Activated naive CD4-positive, alpha-beta T cell treated with Interleukin-2 at 50 U/mL for 16 hours (primary cell): ENCODE measurements at places on chromosomes 1 and 21.

- no peak for DNase-seq
Measured at GRCh38 chr21:33308586-33309490, 15.9 kb upstream of the IFNAR1 start.

DNA sequence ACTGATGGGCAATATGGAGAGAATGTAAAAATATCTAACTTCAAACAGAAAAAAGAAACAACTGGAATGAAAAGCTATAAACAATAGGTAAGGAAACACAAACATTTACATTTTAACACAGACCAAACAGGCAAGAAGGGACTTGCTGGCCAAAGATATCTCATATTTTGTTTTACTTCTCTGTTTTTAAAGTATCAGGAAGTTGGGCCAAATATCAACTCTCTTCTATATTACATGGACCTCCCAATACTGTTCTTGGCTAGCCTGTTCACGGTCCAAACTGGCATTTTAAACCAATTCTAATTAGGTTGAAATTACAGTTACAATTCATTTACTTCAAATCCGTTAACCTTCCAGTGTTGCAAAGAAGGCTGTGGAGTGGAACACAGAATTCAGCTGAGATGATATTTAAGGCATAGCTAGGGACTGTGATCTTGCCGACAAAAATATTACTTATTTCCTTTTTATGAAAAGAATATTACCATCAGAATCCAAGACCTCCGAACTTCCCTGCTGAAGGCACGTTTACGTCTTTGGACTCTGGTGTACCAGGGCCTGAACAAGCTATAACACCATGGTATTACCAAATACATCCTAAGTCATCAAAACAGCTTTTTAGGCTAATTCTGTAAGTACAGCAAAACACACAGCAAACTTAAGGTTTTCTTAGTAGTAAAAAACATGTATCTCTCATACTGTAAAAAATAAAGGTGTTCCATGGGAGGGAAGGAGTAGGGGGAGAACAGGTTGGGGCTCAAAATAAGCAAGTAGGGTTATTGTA lies 165.4 kb downstream of the RUNX1 start:
- no peak for DNase-seq

DNA sequence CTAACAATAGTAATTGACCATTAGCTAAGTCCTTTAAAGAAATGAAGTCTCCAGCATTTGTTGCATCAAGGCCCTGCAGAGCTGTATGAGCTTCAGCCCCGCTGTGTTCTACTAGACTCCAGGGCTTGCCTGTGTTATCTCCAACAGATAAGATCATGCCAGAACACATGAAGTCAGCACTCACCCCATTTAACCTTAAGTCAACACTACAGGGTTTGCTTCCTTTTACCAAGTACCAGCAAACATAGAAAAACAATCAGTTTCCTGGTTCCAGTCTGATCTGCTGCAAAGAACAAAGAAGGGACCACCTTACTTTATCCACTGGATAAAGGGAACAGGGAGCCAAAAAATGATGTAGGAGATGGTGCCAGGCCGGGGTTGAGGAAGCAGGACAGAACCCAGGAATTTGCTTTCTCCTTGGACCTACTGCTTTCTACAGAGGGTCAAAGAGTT lies 41.3 kb upstream of the ENAH start:
- no peak for DNase-seq

DNA sequence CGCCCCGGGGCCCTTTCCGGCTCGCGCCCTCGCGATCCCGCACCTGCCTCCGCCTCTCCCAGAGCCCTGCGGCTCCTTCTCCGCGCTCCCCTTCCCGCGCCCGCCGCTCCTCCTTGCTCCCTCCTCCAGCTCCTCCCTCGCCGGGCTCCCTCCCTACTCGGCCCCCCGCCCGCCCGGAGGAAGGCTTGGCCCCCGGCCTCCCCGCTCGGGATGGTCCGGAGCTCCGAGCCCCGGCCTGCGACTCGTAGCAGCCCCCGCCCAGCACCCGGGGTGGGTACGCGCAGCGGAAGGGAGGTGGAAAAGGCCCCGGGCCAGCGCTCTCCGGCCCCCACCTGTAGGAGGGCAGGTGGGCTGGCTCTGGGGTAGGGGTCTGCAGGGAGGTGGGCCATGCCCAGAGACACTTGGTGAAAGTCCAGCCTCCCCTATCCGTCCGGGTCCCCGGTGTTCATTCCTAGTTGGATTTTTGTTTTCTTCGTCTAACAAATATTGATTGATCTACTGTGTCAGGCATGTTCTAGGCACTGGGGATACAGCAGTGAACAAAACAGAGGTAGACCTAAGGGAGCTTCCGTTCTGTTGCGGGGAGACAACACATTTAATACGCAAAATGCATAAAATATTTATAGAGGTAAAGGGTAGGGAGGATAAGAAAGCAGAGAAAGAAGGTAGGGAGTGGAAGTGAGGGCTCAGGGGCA lies at the start of gene HTR1D:
Gene HTR1D (minus strand): TSS at position 82 of the 695 bp plus-strand sequence. CDS start 23,283 bp downstream, outside the sequence.
- DNase-seq, result no peak

DNA sequence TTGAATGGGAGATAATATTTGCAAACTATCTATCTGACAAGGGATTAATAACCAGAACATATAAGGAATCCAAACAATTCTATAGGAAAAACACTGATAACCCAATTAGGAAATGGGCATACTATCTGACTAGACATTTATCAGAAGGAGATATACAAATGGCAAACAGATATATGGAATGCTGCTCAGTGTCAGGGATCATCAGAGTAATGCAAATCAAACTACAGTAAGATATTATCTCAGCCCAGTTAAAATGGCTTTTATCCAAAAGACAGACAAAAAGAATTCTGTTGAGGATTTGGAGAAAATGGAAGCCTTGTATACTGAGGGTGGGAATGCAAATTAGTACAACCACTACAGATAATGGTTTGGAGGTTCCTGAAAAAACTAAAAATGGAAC lies 758.0 kb upstream of the B3GALT2 start:
- no peak for DNase-seq

DNA sequence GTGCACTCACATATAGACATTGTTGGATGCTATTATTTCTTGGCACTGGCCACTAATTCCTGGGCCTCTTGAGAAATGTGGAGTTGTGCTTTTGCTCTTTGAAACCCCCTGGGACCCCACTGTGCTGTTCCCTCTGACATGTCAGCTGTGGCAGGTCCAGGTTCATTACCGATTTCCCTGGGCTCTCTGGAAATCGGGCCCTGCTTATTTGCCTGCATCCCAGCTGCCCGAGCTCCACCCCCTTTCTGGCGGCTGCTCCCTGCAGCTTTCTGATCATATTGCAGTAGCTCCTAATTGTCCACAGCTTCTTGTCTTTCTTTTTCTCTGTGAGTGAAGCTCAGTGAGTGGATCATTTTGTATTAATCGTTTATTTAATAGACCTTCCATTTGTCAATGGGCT lies 183.7 kb upstream of the FAM78B start:
- DNase-seq, result no peak

DNA sequence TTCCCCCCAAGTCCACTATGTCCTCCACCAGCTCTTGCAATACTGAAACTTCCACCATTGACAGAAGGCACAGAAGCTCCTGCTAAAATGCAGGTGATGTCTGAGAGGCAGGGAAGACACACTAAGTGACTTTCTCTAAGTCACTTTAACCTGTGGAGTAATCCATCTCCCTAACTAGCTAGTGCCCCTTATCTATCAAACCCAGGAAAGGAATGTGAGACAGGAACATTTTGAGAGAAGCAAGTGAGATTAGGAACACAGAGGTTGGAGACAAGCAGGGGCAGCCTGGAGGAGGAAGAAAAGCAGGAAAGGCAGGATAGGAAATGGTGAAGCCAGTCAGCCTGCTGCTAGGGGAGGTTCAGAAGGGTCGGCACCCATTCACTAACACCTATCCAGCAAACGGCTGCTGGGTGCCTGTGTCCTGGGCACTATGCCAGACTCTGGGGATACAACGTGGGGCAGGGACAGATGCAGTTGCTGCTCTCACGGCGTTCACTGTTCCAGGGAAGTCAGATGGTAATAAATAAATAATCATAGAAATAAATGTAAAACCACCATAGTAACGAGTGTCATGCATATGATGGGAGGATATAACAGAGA lies 7.0 kb downstream of the GPA33 start:
- DNase-seq, result no peak

GRCh38 chr1:6419804-6420453 lies at the start of gene HES2:
Gene HES2 (minus strand): TSS chr1:6419919. CDS start chr1:6419820, 99 bp downstream.
- peak; percentile 21 for DNase-seq

- no peak for DNase-seq
Measured at GRCh38 chr1:75969550-75969949, 37.3 kb upstream of the ASB17 start.

- DNase-seq, result peak; percentile 6
Measured at GRCh38 chr1:152392909-152393308, 21.2 kb downstream of the CRNN start.

GRCh38 chr21:15422783-15423182 lies 307.0 kb upstream of the USP25 start:
- no peak for DNase-seq

DNA sequence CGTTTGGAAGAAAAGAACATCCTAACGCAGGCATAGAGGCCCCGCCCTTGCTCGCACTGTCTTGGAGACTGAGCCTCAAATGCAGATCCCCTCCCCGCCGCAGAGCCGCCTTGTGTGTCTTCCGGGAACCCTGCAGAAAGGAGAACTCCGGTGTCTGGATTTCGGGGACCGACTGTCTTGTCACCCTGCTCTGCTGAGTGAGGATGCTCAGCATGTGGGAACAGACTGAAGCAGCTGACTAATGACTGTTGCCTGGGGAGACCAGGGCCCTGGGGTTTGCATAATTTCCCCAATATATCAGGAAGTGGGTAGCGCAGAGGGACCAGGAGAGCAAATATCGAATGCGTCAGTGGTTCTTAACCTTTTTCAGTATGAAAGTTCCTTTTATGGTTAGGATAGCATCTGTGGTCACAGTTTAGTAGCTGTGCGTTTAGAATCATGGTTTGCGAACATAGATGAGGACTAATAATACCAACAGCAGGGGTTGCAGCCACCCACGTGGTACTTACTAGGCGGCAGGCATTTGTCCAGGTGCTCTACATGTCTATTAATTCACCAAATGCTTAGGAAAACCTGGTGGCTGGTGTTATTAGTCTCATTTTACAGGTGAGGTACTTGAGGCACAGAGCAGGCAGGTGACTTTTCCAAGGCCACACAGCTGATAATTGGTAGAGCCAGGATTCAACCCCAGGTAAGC lies 14.3 kb downstream of the GPR137B start:
- peak; percentile 47 for DNase-seq

DNA sequence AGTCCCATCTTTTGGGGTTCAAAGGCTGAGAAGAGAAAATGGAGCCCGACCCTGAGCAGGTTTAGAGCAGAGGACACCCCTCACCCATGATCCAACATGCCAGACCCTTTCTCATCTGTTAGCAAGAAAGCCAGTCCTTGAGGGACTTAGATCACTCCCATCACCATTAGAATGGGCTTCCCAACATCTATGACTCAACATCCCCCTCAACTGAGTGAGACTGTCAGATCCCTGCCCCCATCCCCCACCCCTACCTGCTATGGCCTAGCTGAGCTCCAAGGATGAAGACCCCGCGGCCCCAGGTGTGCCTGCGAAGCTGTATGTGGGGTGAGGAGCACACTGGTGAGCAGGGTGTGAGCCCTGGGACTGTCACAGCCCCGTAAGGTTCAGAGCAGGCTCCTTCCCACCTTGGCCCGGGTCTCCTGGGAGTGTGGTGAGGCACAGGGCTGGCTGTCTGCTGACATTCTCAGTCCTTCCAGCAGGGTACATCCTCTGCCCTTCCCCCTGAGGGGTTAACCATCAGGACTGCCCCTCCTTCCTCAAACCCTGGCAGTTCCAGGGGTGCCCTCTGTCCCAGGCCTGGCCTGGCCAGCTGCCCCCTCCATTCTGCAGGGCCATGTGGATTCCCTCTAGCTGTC lies 21.4 kb upstream of the BLACAT1 start:
- no peak for DNase-seq

- DNase-seq, result no peak
Measured at GRCh38 chr1:79847700-79848099, 841.2 kb upstream of the ADGRL4 start.

DNA sequence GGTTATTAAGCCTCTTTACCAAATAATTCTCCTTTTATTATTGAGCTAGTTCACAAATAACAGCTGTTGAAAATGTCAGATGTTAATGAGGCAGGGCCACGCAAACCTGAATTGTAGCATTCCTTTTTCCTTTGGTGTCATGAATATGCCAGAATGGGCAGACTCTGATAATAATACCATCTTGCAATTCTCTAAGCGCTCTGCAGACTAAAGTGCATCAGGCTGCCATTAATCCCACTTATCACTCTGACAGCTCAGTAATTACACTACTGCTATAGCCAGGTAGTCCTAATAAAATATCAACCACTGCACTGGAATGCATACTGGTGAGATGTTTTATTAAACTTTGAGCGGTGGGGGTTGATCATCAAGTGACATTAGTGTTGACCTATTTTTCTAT lies 177.7 kb downstream of the DPYD start:
- DNase-seq, result no peak

DNA sequence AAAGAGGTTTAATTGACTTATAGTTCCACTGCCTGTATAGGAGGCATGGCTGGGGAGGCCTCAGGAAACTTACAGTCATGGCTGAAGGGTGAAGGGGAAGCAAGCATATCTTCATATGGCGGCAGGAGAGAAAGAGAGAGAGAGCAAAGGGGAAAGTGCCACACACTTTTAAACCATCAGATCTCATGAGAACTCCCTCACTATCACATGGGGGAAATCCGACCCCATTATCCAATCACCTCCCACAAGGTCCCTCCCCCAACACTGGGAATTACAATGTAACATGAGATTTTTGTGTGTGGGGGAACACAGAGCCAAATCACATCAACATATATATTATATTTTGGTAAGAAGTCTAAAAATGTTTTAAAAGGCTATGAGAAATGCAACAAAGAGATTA lies 27.2 kb downstream of the FABP3 start:
- no peak for DNase-seq

GRCh38 chr1:18422076-18422777 lies 58.5 kb upstream of the KLHDC7A start:
- DNase-seq, result no peak
